Right ventricle myocardium inferior (tissue), 1 donor: ENCODE measurements at places on chromosomes 12 and 14.
A peak's percentile ranks its signal among the peaks of the same experiment; 100 is the strongest.

GRCh38 chr14:88556581-88556980 lies 1.8 kb upstream of the PTPN21 start:
- DNase-seq, result no peak

DNA sequence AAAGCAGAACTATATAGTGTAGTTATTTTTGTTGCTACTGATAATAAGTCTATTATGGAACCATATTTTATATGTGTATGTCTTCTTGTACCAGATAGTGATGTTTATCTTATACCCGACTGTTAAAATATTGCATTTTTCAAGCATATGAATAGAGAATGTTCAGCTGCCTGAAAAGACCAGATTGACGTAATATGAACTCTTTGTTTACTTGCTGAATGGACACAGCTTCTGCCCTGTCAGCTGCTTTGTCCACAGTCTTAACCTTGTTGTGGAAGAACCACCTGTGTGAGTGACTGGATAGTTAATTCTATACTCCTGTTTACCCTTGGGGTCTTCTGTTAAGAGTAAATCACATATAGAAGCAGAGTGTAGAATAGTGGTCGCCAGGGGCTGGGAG lies 109.3 kb downstream of the LGR5 start:
- no peak for DNase-seq

DNA sequence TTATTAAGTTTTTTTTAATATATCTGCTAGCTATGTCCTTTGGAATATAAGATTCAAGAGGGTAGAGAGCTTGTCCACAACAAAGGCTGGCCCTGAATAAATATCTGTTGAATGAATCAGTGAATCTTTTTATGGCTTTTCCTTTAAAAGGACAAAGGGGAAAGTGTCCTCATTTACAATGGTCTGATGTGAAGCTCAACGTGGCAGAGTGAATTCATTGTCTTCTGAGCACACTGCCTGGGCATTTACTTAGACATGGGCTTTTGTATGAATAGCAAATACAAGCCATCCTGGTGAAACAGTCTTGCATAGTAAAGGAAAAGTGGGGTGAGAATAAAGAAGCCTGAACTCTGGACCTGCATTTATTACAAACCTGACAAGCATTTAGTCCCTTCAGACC lies 201.2 kb downstream of the NELL2 start:
- no peak for DNase-seq

DNA sequence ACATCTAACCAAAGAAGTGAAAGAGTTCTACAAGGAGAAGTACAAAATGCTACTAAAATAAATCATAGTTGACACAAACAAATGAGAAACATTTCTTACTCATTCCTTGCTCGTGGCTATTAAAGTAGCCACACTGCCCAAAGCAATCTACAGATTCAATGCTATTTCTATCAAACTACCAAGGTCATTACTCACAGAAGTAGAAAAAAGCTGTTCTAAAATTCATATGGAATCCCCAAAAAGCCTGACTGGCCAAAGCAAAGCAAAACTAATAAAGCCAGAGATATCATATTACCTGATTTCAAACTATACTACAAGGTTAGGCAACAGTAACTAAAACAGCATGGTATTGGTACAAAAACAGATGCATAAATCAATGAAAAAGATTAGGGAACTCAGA lies 305.6 kb downstream of the RPAP3 start:
- DNase-seq, result no peak

DNA sequence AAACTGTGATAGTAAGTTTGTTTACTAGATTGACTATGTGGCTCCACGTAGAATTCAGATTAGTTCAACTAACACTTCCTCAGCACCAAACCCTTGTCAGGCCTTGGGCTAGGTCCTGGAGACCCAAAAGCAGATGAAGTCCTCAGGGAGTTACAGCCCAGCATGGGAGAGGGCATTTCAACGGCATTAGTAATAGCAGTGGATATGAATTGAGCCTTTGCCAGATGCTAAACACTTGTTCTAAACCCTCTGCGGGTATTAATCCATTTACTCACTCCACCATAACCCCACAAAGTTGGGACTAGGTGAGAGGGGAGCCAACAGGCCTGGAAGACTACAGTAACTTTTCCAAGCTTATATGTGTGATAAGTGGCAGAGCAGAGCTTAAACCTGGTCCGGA lies 714.6 kb downstream of the DIO2 start:
- no peak for DNase-seq

- DNase-seq, result no peak
Observed at GRCh38 chr12:109448272-109448671, 28.8 kb downstream of the KCTD10 start.

DNA sequence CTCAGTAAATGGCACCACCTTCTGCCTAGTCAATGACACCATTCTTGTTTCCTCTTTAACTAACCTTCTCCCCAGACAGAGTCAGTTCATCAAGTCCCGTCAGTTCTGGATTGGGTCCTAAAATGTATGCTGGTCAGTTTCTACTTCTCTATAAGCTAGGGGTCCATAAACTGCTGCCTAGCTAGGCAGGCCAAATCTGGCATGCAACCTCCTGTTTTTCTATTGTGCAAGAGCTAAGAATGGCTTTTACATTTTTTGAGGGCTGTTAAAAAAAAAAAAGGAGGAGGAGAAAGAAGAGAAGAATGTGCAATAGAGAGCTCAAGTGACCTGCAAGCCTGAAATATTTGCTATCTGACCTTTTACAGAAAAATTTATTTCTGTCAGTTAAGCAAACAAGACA lies 6.4 kb upstream of the TMED10 start:
- no peak for DNase-seq

GRCh38 chr12:88496891-88497371 lies 83.3 kb downstream of the KITLG start:
- no peak for DNase-seq

DNA sequence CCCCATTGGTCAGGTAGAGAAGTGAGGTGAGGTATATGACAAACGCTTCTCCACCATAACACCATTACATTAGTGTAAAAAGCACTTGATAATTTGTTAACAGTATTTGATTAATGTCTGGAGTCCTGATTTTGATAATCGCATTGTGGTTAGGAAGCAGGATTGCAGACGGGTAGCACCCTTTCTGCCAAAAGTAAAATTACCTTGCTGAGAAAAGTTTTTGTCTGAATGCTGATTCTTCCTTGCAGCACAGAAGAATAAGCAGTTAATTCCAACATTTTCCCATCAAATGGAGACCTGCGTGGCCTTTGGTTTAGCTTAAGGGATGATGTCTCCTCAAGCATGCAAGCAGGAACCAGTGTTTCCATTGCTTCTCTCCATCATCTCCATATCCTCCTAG lies 1090.2 kb upstream of the TMEM132C start:
- no peak for DNase-seq

DNA sequence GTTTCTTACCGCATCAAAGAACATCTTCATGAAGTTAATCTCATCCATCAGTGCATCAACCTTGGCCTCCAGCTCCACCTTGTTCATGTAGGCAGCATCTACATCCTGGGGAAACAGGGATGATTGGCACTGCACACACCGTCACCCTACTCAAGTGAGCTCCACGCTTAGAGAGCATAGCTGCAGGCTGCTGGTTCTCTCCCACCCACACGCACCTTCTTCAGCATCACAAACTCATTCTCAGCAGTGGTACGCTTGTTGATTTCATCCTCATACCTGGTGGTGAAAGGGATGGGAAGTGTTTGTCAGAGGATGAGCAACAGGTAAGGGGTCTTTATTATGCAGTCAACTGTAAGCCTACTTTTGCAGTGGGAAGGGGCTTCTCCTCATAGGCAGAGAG lies 2.3 kb downstream of the KRT5 start:
- DNase-seq, result no peak

GRCh38 chr14:90505531-90505930 lies 108.7 kb downstream of the CALM1 start:
- peak; percentile 61 for DNase-seq

DNA sequence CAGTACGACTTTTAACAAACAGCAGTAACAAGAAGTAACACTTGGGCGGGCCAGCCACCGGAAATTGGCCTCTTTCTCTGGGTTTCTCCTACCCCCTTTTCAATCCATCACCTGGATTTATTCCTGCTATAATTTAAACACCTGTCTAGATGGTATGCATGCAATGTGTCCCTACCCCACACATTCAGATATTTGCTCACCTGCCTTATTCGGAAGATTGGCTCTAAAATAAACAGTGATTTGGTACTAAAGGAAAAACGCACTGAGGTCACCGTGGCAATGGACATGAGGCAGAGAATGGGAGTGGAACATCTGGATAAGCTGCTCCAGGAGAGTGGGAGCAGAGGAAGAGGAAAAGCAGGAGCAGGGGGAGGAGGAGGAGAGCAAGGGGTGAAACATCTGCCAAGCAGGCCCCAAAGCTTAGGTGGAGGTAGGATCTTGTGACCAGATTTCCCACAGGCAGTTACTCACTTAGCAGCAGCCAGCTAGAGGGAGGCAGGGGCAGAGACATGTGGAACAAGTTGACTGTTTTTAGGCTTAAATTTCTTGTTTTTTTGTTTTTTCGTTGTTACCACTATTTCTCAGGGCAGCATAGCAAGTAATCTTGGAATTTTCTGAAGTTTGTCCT lies 150.9 kb downstream of the TTLL5 start:
- no peak for DNase-seq

DNA sequence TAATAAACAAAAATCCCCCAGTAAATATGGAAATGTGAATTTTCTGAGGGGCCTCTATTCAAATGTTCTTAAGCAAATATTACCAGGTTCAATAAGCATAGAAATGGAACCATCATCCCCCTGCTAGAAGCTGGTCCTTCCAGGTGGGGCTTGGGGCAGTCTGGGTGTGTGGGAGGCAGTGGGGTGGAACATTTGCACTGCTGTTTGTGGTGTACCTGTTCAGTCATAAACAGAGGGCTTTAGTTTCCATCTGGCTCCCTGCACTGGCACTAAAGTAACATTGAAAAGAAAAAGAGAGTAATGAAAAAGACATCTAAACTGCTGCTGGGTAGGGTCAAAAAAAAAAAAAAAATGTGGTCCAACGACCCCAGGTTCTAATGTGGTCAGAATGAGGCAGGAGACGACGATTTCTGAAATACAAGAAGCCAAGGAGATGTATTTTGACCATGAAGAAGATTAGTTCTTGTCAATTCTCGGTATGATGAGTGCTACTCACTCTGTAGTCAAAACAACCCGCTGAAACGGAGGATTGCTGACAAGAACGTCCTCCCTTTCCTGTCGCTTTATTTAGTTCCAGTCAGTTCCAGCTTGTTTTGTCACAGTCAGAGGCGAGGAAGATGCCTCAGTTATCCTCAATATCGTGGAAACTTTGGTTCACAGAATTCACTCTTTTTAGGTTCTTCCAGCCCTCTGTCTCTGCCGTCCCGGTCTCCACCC lies 44.2 kb upstream of the MANSC4 start:
- no peak for DNase-seq

- DNase-seq, result no peak
Observed at GRCh38 chr14:86613786-86614185, 1083.8 kb downstream of the FLRT2 start.

- no peak for DNase-seq
Observed at GRCh38 chr12:104578453-104578852, 121.7 kb downstream of the CHST11 start.

DNA sequence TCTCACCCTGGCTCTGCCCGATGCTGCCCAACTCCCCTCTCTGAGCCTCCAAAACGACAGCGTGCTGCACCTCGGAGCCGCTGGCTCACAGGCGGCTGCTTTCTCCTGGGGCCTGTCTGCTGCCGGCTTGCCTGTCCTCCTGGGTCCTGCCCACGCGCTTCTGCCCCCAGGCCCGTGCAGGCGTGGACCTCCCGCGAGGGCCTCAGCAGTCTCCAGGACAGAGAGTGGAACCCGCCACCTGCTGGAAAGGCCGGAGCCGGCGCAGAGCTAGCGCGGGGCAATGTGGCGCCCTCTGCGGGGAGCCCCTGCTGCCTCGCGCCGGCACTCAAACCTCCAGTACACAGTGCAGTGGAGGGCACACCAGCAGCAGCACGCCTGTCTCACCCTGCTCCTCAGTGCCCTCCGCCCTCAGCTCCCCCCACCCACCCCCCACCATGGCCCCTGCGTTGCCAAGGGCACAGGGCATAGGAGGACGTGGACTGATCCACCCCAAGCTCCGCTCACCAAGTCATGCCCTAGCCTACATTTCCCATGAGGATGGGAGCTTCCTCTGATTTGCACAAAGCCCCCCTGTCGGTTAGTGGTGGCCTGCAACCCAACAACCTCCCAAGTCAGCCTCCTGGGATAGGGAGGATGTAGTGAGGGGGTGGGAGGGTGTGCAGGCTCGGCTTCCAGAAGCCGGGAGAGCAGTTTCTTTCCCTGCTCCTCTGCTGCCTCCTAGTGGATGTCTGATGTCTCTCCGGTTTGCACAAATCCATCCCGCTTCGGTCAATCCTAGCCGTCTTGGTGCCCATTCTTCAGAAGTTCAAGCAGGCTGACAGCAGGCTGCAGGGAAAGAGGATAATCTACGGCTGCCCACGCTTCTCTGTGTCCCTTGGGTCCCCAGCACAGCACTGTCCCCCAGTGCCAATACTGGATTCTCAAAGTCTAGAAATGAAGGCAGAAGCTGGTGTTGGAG lies 25.2 kb downstream of the KRT8 start:
- DNase-seq, result peak; percentile 80

- DNase-seq, result no peak
Observed at GRCh38 chr14:24422261-24422660, 7.2 kb downstream of the CBLN3 start.

GRCh38 chr12:26471560-26471959 lies 276.2 kb downstream of the SSPN start:
- no peak for DNase-seq

DNA sequence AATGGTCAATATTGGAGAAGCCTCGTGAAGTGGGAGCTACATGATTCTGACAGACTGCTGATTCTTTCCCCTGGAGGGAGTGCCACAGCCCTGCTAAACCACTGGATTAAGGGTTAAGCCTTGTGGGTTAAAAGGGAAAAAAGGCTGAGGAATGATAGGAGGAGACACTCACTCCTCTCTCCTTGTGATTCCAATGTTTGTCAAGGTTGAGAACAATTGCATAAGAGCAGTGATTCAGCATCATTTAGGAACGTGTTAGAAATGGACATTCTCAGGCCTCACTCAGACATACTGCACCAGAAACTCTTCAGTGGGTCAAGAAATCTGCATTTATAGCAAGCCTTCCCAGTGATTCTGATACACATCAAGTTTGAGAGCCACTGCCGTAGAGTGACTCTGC lies 87.8 kb upstream of the GZMB start:
- no peak for DNase-seq

- peak; percentile 18 for DNase-seq
Observed at GRCh38 chr12:20757-21156, 45.8 kb upstream of the IQSEC3 start.

- no peak for DNase-seq
Observed at GRCh38 chr12:97968641-97969197, 506.1 kb downstream of the RMST start.
